LHCN-M2 (cell line): ENCODE measurements at places on chromosomes 7 and 10.

- peak; percentile 43 for DNase-seq
Measured at GRCh38 chr10:51170518-51171245, 96.4 kb downstream of the PRKG1 start.

- no peak for DNase-seq
Measured at GRCh38 chr7:296373-296945, 6.5 kb downstream of the FOXL3 start.

- no peak for DNase-seq
Measured at GRCh38 chr10:66337211-66337610, 588.6 kb upstream of the LRRTM3 start.

- DNase-seq, result no peak
Measured at GRCh38 chr7:128801003-128801402, 9.2 kb downstream of the CCDC136 start.

- no peak for DNase-seq
Measured at GRCh38 chr7:2084331-2084730, 148.4 kb downstream of the MAD1L1 start.

DNA sequence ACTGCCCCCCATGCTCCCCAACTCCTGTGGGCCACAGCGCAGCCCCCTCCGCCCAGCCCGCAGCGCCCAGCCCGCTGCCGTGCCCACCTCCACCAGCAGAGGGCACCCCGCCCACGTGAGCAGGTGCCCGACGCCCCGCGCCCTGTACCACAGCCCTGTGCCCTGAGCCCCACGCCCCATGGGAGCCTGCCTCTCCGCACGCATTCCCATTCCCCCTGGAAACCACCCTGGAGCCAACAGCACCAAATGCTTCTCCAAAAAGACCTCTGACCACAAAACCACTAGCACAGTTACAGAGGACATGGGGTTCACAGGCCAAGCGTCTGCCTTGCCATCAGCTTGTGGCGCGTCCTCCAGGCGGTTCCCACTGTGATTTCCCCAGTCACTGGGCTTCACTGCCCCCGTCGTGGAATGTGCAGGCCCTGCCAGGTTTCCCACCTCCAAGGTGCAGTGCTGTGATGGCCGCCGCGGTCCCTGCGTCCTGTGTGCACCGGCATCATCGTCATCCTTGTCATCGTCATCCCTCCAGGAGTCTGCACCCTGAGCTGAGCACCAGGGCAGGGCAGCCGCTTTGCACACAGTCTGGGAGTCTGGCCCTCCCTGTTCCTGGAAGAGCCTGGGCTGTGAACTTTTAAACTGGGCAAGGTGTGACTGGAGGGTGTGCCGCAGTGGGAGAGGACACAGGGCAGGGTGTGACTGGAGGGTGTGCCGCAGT lies 61.7 kb downstream of the PWWP2B start:
- DNase-seq, result peak; percentile 7

DNA sequence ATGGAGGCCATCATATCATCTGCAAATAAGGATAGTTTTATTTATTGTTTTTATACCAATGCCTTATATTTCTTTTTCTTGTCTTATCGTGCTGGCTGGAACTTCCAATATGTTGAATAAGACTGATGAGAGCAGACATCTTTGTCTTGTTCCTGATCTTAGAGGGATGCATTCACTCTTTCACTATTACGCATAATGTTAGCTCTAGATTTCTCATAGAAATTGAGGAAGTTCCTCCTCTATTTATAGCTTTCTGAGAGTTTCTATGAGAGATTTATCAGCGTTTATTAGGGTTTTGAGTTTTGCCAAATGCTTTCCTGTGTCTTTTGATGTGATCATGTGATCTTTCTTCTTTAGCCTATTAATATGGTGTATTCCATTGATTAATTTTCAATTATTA lies 49.3 kb downstream of the COL28A1 start:
- DNase-seq, result no peak

GRCh38 chr7:30983042-30983913 lies 19.5 kb downstream of the GHRHR start:
- DNase-seq, result peak; percentile 61

GRCh38 chr10:116861796-116862195 lies 12.5 kb downstream of the ENO4 start:
- DNase-seq, result no peak

GRCh38 chr7:102468478-102469350 lies 3.9 kb downstream of the LRWD1 start:
- DNase-seq, result no peak

GRCh38 chr7:87570178-87570577 lies 30.5 kb downstream of the ABCB1 start:
- peak; percentile 21 for DNase-seq

GRCh38 chr7:123935436-123936381 lies 10.7 kb downstream of the SPAM1 start:
- no peak for DNase-seq

DNA sequence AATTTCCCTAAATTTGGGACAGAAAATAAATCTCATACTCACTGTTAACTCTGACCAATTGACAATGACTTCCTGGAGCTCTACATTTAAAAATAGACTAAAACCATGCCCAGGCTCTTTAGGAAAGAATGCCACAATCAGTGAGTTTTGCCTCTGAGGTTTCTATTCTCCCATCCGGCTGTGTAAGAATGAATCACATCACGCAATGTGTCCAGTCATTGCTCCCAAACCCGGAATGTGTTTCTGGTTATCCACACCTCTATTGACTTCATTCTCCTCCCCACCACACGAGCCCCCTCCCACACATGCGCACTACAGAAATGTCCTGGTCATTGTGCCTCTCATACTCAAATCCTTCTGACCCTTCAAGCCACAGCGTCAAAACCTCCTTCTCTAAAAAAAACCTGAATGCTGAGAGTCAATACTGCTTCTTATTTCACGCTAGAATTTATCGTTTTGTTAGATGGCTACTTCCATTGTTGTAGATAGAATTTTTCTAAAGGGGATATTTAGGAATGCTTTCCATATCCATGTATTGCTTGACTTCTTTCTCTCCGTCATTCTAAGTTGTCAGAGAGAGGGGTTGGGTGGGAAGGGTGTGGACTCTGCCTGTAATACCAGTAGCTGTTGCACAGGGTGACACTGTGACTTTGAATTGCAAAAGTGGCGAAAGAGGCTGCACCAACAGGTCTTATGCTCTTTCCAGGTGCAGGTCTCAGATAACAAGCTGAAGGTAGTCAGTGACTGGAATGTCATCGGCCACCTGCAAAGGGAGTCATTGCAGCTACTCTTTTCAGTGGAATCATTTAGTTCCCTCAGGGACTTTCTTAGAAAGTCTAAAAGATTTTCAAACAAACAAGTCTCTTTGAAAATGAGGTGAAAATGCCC lies 356.6 kb downstream of the PAXIP1 start:
- no peak for DNase-seq

DNA sequence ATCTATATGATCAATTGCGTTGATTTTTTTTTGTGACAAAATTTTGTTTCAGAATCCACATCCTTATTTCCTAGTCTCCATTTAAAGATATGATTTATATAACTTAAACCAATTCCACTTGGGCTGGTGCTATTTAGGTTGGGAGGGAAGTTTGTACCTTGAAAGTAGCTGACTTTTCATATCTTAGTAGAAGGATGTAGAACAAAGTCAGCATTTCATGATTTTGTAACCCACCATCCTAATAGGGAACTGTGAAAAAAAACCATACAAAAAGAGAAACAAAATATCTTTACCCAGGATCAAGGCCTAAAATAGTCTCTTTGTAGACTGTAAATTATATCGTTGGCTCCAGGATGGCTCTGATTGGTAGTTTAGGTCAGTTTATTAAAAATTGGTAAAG lies 8.3 kb downstream of the HECTD2 start:
- no peak for DNase-seq

GRCh38 chr10:87887146-87887545 lies 23.7 kb downstream of the PTEN start:
- DNase-seq, result no peak

DNA sequence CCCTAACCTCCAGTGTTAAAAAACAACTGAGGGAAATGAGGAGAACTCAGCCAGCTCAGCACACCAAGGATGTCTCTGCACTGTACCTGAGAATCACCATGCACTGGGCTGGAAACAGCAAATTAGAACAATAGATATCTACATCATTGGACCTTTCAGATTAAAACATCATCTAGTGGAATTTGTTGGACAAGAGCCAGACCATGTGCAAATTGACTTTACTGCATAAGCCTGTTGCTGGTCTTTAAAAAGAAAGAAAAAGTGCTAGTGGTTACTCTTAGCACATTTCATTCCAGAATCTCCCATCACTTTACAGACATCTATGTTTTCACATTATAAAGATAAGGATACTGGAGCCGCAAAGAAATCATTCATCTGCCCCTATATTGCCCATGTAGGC lies 75.4 kb downstream of the FGFR2 start:
- no peak for DNase-seq

GRCh38 chr7:150323682-150324372 lies 482 bp upstream of the ACTR3C start:
- DNase-seq, result no peak

GRCh38 chr7:114832906-114833595 lies 88.8 kb upstream of the MDFIC start:
- no peak for DNase-seq

DNA sequence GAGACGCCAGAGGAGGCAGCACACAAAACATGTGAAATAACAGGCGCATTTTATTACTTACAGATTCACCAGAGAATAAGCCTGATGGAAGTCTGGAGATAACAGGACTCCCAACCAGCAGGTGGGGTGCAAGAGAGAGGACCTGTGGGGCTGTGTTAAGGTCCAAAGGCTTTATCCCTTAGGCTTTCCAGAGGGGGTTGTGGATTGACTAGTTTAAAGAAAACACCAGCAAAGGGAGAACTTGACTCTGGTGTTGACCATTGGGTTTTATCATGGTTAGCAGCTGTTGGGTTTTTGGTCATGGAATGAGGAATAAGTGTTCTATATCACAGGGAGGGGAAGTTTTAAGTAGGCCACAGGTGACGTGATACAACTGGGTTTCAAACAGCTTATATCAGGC lies 1.6 kb upstream of the CRPPA start:
- no peak for DNase-seq

DNA sequence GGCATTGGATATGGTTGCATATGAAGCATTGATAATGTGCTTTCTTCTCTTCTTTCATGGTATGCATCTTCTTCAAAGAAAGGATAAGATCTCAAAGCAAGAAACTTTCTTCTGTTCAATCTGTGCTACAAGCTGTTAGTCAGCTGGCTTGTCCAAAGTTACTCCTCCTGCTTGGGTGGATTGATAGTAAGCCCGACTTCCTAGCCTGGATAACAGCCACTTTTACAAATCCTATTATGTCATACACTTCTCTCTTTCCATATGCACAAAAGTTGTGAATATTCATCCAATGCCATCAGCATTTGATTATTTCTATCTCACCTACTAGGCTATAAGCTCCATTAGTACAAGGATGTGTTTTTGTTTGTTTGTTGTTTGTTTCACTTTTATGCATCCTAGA lies 891.0 kb upstream of the SORCS1 start:
- no peak for DNase-seq

DNA sequence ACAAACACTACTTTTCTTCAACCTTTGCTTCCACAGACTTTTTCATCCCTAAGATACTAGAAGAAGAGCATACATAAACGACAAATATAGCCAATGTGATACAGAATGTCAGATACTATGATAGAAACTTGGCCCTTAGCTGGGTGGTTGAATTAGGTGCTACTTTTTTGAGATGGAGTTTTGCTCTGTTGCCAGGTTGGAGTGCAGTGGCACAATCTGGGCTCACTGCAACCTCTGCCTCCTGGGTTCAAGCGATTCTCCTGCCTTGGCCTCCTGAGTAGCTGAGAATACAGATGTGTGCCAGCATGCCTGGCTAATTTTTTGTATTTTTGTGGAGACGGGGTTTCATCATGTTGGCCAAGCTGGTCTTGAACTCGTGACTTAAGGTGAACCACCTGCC lies 3.5 kb downstream of the PPIA start:
- DNase-seq, result no peak

- DNase-seq, result peak; percentile 68
Measured at GRCh38 chr7:38178695-38179344, 775 bp downstream of the STARD3NL start.

DNA sequence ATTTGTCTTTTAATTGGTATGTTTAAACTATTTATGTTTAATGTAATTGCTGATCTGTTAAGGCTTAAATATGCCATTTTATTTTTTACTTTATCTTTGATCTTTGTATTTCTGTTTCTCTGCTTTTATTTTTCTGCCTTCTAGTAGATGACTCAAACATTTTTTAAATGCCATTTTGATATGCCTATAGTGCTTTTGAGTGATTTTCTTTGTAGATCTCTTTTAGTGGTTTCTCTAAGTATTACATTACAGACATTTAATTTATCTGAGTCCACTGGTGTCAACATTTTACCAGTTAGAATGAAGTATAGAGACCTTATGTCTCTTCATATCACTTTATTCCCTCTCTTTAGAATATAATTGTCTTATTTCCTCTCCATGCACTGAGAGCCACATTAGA lies 32.7 kb downstream of the IL6 start:
- peak; percentile 13 for DNase-seq

DNA sequence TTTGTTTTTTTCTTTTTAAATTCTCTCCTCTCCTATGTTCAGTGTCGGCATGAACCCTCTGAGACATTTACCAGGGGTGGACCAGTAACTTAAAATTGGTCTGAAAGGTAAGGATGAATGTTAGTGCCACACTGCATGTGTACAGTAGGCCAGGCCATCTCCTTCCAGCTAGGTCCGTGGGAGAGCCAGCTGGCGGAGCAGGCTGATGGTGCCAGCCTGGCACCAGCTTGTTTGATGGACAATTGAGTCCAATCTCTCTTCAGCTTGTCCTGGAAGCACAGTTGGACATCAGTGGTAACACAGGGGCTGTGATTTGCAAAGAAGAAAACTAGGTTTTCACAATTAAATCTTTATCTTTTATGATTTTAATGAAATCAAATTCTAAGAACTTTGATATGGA lies 136.5 kb downstream of the CNNM2 start:
- DNase-seq, result no peak

- no peak for DNase-seq
Measured at GRCh38 chr10:111831058-111831457, 352.5 kb downstream of the GPAM start.

DNA sequence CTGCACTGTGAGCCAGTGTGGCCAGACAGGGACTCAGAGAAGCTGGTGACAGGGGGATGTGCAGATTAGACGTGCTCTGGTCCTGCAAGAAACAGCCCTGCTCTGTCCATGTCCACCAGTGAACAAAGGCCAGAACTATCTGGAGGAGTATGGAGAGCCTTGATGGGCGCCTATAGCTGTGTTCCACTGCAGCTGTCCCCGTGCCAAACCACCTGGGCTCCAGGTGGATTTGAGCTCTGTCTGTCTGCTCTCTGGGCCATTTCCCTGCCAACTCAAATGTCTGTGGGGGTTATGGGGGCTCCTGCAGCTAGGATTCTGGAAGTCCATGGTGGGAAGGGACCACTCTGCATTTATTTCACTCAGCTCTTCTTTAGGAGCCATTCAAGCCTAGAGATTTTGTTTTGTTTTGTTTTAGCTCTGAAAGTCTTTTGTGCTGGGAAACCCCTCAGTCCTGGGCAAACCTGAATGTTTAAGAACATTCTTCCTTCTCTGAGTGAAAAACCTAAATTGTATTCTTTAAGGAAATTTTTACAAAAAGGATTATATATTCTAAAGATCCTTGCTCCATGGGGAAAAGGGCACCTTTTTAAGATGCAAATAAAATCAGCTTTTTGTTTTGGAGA lies 1039.5 kb upstream of the SORCS1 start:
- DNase-seq, result no peak

GRCh38 chr10:23344241-23344841 lies at the start of gene C10orf67:
TSS of gene C10orf67 (minus strand) at chr10:23344797. CDS start at chr10:23344774, 23 bp downstream.
- no peak for DNase-seq
